ENCODE measurements at places on chromosomes 13 and 19. TPM values are rescaled to one million over a fixed set of nuclear protein-coding genes. Genes with fewer than 3 reads are reported as not detected.

GRCh38 chr19:39038098-39038497, 5.7 kb upstream of the FBXO27 start:
- DNase-seq = no peak

DNA sequence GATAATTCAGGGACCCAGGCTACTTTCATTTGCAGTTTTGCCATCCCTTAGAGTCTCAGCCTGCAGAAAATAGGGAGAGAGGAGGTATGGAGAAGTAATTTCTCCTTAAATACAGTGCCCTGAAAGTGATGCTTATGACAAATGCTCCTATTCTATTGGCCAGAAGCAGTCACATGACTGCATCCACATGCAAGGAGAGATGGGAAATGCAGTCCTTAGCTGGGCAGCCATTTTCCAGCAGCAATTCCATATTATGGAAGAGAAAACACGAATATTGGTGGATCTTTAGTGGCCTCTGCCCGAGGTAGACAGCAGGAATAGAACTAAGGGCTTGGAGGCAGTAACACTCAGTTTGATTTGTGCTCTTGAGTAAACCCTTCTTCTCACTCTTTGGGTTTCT, 39.4 kb downstream of the VAV1 start:
- no peak for DNase-seq

DCT gene
- total RNA-seq = 2.2 TPM

DNA sequence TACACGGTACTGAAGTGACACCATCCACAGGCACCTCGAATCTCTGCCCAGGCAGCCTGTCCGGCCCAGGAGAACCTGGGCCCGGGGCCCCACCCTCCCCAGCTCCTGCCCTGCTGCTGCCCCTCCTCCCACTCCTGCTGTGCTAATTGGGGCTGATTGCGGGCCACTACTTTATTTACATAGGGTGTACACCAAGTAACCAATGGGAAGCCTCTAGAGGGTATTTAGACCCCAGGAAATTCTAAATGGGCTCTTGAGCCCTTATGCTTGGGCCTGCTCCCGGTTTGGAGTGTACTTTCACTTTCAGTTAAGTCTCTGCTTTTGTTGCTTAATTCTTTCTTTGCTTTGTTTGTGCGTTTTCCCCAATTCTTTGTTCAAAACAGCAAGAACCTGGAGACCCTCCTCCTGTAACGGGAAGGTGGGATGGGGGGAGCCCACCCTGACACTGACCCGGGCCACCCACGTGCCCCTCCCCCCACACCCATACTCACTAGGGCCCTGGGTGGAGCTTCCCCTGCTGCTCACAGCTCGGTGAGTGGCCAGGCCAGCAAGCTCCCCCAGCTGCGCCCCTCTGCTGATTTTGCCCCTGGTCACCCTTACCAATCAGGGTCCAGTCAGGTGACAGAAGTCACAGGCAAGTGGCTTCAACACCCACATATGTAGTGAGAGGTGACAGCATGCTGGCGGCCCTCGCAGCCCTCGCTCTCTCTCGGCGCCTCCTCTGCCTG, 9.4 kb downstream of the SCGB2B2 start:
- DNase-seq = no peak

FXYD3 gene
- not detected for total RNA-seq

DNA sequence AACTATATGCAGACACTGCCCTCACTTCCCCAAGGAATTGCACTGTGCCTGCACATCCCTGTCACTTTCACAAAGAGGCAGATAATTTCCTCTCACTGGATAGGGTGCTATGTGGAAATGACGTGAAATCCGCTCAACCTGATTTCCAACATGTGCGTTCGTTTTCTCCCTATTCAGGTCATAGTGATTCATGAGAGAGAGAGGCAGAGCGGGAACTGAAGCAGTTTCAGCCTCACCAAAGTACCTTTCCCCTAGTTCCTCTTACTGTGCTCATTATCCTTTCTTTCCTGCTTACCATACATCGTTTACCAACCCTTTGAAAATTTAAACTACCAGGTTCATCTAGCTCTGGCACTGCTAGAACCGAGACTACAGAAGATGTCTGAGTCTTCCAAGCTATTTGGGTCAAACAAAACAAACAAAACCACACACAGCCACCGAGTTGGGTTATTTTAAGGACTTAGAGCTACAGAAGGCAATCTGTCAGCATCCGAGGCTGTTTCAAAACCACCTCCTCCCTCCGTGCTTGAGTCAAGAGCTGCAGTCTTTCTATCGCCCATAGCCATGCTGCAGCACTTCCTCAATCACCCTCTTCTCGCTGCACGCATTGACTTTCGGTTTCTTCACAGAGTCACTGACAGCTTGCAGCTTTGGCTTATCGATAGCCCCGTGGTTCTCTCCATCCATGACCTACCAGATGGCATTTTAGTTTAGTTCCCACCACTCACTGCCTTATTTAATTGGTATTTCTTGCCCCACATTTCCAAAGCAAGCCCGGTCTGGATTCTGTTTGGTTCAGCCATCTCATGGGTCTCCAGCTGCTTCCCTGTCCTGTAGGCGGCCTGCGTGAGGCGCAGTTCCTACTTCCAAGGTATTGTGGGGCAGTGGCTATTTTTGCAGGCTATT, 1395.8 kb downstream of the EFNB2 start:
- DNase-seq = no peak

IZUMO2 gene
- not detected for total RNA-seq

DNA sequence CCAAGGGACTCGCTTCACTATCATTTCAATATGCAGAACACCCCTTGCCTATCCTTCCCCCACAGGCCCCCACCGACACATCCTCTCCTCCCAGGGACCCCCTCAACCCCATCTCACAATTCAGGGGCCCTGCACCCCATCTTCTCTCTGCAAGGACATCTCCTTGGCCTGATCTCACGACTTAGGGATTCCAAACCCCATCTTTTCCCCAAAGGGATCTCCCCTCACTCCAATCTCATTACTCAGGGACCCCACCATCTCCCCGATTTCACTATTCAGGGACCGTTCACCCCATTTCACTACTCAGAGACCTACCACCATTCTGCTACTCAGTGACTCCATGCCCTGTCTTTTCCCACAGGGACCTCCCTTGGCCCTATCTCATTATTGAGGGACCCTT, 1.4 kb downstream of the MAP2K2 start:
- no peak for DNase-seq

DNA sequence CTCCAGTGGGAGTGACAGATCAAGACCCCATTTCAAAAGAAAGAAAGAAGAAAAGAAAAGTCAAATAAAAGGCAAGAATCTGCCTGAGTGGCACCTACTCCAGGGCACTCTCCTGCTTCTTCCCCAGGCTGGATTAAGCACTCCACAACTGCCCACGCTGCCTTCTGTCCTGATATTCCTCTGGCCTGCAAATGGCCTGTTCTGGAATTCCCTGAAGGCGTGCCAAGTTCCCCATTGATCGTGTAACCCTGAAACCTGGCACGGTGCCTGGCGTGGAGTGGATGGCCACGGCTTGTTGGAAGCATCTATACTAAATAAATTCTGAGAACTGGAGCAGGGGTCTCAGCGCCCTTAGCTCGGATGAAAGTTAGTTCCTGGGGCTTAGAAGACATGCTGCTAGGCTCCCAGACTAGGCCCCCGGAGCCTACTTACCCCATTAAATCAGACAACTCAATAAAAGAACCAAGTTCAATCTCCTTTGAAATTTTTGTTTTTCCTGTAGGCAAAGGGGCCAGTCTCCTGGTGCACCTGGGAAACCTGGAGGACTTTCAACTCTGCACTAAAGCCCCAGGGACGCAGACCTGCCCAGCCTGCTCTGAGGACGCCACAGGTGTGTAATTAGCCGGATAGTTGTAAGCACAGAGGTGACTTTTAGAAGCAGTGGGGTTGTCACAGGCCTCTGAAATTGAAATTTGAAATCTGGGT, 21.9 kb downstream of the ANKRD27 start:
- peak; percentile 59 for DNase-seq

CBLC gene
- total RNA-seq = not detected

GJA3 gene
- not detected for total RNA-seq

- peak; percentile 27 for DNase-seq
Measured at GRCh38 chr19:33580026-33580644, 41.6 kb upstream of the CHST8 start.

CTXN1 gene
- 0.32 TPM for total RNA-seq

HSD17B14 gene
- total RNA-seq = 18.6 TPM

GRCh38 chr13:36261011-36261410, 36.6 kb downstream of the CCDC169 start:
- no peak for DNase-seq

NCR1 gene
- total RNA-seq = not detected

DNA sequence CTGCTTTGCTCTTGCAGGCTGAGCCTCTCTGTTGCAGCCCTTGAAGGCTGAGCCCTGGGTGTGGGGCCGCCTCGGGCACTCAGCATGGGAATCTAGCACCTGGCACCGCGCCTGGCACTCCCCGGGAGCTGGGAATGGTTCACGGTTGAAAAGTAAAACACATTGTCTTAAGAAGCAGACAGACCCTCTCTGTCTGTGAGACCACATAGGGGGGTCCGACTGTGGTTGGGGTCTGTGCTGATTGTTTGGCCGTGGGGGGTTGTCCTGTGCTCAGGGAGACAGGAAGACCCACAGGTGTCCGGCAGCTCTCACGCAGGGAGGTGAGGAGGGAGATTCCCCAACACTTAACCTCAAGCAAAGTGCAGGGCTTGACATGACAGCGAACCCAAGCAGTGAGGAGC, 64.8 kb downstream of the SOX1 start:
- DNase-seq = no peak

DNA sequence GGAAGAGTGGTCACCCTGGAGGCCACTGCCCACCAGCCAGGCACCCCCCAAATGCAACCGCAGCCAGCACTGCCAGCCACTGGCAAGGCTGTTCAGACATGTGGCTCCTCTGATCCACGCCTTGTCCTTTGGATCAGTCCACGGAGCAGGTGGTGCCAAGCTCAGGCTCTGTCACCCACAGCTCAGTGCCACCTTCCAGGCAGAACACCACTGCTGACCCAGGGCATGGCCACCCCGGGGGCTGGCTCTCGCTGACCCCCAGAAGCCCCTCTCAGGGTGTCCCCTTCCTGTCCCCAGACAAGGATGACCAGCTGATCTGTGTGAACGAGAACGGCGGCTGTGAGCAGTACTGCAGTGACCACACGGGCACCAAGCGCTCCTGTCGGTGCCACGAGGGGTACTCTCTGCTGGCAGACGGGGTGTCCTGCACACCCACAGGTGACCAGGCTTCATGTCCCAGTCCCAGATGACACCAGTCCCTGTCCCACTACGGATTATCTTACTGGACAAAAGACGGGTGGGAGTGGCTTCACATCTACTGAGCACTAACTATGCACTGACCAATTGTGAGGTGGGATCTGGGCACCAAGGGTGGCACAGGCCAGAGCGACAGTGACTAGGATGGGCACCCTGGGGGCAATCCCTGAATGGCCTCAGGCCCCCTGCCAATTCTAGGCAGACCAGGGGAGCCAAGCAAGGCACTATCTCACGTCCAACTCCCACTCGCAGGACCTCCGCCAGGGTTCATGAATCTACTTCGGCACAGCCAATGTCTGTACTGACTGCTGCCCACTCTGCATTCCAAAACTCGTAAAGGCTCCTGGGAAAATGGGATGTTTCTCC, 7.0 kb upstream of the F10 start:
- DNase-seq = peak; percentile 50

DNA sequence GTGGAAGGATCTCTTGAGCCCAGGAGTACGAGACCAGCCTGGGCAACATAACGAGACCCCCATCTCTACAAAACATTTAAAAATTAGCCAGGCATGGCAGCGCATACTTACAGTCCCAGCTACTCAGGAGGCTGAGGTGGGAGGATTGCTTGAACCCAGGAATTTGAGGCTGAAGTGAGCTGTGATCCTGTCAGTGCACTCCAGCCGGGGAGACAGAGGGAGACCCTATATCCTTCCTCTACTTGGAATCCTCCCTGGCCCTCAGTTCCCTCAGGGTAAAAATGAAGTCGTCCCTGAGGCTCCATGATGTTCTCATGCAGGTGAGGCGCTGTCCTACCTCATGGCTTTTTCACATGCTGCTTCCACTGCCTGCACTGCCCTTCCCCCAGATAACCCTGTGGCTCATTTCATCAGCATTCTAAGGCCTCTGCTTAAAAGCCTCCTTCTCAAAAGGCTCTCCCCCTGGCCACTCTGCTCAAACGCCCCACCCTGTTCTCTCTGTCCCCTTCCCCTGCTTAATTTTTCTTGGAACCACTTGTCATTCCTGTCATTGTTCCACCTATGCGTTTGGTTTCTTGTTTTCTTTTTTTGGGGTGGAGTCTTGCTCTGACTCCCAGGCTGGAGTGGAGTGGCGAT, 19.2 kb downstream of the DNM2 start:
- no peak for DNase-seq

DNA sequence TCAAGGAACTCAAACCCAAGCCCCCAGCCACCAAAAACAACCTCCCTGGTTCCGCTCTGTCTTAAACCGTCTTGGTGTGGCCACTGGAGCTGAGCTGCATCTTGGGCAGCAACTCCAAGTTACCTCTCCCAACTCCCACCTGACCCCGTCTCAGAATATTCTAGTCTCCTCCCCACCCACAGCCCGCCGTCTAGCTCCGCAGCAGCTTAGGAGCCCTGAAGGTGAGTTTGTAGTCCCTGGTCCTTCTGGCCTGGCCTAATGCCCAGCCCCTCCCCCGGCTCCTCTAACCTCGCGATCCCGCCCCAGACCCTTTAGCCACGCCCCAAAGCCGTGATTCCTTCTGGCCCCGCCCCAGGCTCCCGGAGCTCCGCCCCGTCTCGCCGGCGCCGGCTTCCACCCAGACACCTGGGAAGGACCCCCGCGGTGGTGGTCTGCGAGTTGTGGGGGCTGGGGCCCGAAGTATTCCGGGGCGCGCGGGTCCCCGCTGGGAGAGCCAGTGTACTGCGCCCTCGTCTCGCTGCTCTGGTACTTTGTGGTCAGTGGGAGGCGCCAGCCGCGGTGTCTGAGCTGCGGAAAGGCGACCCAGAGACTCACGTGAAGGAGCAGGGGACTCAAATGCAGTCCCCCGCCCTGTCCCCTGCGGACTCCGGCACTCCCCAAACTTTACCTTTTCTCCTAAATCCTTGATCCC, 2.5 kb upstream of the LHB start:
- DNase-seq = no peak

GRCh38 chr13:81406639-81407292, 1065.8 kb upstream of the SPRY2 start:
- DNase-seq = no peak

DNA sequence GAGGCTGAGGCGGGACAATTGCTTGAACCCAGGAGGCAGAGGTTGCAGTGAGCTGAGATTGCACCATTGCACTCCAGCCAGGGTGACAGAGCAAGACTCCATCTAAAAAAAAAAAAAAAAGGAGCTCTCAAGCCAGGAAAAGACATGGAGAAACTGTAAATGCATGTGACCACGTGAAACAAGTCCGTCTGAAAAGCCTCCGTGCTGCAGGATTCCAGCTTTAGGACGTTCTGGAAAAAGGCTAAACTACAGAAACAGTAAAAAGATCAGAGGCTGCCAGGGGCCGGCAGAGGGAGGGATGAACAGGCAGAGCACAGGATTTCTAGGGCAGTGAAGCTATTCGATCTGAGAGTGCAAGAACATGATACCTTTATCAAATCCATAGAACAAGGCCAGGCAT, 40.7 kb upstream of the NDUFS7 start:
- no peak for DNase-seq

- DNase-seq = no peak
Measured at GRCh38 chr13:98541701-98542203, 35.2 kb downstream of the STK24 start.
